Activated CD4-positive, alpha-beta T cell treated with anti-CD3 and anti-CD28 coated beads, Interleukin-2, amount 50 U/mL, for 1 hour (primary cell): ENCODE measurements at places on chromosomes 1 and 21.
A peak's percentile ranks its signal among the peaks of the same experiment; 100 is the strongest.

DNA sequence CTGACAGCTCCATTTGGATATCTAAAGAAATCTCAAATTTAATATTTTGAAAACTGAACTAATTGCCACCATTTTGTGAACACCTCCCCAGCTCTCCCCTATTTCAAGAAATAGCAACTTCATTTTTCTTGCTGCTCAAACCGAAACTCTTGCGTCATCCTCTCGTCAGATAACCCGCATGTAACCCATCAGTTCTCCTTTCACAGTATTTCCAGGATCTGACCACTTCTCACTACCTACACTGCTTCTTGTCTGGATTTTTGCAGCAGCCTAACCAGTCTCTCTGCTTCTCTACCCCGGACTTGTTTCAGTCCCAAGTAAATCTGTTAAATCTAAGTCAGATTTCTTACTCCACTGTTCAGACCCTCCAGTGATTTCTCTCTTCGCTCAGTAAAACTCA is 75.6 kb downstream of the MTR start:
- DNase-seq: no peak

- no peak for DNase-seq
Measured at GRCh38 chr1:57674801-57675200, 250.9 kb upstream of the DAB1 start.

DNA sequence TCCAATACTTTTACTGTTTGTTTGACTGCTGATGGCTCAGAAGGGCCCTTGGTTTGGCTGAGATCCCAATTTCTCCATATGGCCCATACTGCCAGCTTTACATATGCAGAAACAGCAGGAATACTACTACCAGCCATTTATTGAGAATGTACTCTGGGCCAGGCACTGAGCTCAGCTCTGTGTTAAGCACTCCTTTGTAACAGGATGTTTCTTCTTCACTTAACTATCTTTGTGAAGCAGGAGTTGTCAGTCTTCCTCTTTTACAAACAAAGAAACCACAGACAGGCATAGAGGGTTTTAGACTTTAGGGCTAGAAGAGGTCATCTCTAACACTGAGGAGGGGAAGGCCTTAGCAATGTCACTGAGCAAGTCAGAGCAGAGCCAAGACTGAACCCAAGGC is 8.3 kb downstream of the HMGCL start:
- DNase-seq: no peak

DNA sequence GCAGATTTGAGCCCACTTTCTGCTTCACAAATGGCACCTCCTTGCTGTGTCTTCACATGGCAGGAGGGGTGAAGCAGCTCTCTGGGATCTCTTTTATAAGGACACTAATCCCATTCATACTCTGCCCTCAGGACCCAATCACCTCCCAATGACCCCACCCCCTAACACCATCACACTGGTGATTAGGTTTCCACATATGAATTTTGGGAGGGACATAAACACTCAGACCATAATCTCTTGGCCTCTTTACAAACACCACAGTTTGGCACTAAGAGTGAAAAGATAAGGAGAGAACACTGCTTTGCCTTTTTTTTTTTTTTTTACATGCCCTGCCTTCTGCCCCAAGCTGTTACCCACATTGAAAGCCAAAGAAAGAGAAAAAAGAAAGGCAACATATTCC is 166.2 kb upstream of the NFIA start:
- no peak for DNase-seq

GRCh38 chr1:92826792-92827191 is 5.0 kb upstream of the RPL5 start:
- DNase-seq: no peak

DNA sequence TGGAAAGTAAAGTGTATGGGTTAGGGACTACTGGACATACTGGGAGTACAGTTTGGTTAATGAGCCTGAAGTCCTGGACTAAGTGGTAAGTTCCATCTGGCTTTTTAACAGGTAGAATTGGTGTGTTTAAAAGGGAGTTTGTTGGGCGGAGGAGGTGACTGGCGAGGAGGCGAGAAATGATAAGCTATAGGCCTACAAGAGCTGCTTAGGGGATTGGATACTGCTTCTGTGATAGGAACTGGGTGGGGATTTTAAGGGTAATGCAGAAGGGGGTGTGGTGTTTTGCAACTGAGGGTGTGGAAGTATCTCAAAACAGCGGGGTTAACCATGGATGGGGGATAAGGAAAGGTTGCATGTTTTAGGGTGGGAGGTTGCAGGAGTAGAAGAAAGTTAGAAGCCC is 3.5 kb downstream of the ERVH48-1 start:
- no peak for DNase-seq

GRCh38 chr1:31428436-31429221 is 15.6 kb downstream of the SERINC2 start:
- DNase-seq: no peak

DNA sequence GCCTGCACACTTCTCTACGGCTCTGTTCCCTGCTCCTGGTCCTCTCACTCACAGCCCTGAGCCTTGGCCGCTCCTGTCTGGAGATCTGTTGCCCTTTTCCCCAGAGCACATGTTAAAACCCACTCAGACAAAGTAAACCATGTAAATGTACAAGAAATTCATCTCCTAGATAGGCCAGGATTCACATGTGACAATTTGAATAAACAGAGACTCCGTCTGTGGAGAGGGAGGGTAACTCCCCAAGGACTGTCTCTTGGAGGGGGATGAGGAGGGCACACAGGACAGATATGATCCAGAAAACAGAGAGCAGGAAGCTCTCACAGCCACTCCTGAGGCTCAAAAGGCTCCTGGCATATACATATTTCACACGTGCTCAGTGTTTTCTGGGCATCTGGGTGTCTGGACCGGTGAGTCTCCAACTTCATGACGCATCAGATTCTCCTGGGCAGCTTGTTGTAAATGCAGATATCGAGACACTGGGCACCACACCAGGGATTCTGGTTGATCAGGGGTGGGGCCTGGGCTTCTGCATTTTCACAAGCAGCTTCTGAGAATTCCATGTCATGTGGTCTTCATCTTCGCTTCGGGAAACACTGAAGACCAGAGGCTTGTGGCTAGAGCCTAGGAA is 6.4 kb upstream of the KAZN start:
- no peak for DNase-seq

- DNase-seq: no peak
Measured at GRCh38 chr1:209527372-209527771, 56.1 kb upstream of the CAMK1G start.

- DNase-seq: no peak
Measured at GRCh38 chr1:232704694-232705680, 75.1 kb upstream of the SIPA1L2 start.

DNA sequence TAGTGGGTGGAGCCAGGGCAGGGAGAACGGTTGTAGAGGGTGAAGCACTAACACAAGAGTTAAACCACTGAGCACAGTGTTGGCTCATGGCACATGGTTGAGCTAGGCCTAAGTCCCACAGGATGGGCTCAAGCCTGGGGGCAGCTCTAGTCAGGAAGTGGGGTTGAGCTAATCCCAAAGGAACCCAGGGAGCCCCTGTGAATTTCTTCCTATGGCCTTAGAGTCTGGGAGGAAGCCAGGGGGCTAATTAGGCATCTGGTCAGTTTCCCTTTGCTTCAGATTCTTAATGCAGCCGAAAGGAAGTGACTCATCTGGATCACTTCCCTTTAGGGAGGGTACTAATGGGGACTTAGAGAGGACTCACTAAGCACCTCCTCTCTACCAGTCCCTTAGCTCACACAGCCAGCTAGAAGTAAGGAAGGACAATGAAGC is 10.1 kb downstream of the CFAP45 start:
- no peak for DNase-seq

GRCh38 chr1:205631010-205631767 is 622 bp downstream of the ELK4 start:
- DNase-seq: peak; percentile 78

DNA sequence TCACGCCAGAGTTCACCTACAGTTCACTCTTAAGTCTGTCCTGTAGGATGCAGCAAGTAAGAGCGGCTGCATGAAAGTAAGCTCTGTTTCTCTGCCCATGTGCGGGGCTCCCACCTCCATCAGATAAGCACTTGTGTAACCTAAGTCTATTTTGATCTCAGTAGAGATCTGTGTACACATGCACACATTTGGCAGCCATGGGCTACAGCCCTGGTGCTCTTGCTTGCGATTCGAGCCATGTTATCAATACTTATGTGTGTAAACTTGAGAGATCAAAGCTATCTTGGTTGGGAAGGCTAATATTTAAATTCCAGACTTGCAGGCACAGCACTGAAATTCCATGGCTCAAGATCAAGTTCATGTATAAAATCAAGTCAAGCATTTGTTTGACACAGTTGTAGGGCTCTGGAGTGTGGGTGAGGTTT is 244.7 kb upstream of the FGGY start:
- DNase-seq: no peak

GRCh38 chr1:245173446-245174211 is 18.8 kb downstream of the KIF26B start:
- no peak for DNase-seq

DNA sequence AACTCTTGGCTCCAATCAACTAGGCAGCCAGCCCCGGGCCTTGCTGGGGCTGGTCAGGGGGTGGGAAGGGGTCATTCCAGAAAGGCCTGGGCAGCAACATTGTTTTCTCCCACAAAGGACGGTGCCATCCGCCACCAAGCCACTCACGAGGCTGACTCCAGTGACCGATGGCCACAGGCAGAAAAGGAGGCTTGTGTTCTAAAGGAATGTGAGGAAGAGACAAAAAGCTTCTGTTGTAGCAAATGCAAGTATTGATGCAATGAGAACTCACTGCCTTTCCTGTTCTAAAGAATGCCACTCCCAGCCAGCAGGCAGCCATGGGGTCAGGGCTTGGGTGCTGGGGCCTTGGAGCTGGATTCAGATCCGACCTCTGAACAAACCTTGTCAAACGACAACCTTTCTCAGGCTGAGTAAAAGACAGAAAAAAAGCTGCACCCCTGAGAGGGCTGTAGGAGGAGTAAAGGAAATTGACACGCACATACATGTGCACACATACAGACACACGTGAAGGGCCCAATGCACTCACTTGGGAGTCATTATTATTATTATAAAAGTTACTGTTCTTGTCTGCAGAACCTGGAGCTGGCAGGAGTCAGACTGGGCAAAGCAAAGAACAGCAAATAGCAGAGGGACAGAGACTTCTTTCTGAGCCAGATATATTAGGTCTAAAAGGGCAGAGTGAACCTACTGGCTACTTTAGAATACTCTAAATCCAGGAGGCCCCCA is 13.9 kb upstream of the PRMT2 start:
- DNase-seq: no peak

DNA sequence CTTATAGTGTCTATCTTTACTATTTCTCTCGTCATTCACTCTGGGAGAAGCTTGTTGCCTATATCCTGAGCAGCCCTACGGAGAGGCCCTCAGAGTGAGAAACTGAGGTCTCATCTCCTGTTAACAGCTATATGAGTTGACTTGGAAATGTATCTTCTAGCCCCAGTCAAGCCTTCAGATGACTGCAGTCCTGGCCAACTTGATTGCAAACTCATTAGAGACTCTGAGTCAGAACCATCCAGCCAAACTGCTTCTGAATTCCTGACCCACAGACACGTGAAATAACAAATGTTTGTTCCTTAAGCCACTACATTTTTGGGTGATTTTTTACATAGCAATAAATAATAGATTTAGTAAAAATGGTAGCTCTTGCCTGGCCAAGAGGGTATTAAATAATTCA is 3.9 kb upstream of the ZBED6 start:
- DNase-seq: no peak

GRCh38 chr1:113012149-113012548 is 56.2 kb upstream of the SLC16A1 start:
- no peak for DNase-seq

GRCh38 chr1:172821609-172822274 is 162.8 kb downstream of the FASLG start:
- DNase-seq: no peak

GRCh38 chr21:41589620-41590175 is 81.7 kb upstream of the TMPRSS2 start:
- DNase-seq: no peak

DNA sequence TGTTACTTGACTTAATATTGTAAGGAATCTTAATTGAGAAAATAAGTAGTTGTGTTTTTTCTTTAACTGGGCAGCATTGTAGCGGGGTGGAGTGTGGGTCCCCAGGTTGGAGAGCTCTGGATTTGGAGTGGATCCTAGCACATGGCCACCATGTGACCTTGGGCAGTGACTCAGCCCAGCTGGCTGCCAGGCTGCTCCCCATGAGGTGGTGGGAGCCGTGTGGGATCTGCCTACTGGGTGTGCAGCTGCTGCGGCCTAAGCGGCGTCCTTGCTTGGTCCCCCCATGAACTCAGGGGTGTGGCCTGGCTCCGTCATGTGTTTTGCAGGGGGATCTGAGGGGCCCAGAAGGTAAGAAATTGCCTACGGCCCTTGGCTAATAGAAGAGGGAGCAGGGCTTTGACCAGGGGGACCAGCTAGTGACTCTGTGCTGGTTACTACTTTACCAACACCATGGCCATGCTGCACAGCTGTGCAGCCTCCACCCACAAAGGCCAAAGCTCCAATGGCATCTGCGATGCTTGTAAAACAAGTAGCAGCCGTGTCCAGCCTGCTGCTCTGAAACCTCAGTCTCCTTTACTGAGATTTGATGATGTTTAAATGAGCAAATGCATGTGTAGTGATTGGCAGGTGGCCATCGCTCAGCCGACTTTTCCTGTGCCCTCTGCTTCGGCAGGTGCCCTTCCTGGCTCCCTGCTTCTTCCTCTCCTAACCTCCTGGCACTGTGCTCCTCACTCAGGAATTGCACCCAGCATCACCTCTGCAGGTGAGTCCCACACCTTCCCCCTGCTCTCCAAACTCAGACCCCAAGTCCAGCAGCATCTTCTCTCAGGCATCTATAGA is 68.3 kb downstream of the ADARB1 start:
- no peak for DNase-seq

GRCh38 chr1:157948312-157949073 is 45.0 kb upstream of the KIRREL1 start:
- no peak for DNase-seq

- no peak for DNase-seq
Measured at GRCh38 chr1:201125800-201126199, 1.2 kb downstream of the ASCL5 start.

- DNase-seq: no peak
Measured at GRCh38 chr21:44626262-44626661, 631 bp upstream of the KRTAP10-9 start.

- no peak for DNase-seq
Measured at GRCh38 chr21:32868631-32869454, 97.3 kb upstream of the PAXBP1 start.

DNA sequence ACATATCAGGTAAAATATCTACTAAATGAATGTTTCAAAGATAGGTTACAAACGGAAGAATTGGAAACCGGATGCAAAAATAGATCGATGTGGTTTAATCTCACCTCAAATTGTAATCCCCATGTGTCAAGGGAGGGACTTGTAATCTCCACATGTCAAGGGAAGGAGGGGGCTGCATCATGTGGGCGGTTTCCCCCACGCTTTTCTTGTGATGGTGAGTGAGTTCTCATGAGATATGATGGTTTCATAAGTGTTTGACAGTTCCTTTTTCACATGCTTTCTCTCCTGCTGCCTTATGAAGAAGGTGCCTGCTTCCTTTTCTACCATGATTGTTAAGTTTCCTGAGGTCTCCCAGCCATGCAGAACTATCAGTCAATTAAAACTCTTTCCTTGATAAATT is 408.7 kb upstream of the TMPRSS15 start:
- no peak for DNase-seq
